ENCODE measurements at places on chromosomes 5 and 9. TPM values are rescaled to one million over a fixed set of nuclear protein-coding genes. Genes with fewer than 3 reads are reported as not detected.

DNA sequence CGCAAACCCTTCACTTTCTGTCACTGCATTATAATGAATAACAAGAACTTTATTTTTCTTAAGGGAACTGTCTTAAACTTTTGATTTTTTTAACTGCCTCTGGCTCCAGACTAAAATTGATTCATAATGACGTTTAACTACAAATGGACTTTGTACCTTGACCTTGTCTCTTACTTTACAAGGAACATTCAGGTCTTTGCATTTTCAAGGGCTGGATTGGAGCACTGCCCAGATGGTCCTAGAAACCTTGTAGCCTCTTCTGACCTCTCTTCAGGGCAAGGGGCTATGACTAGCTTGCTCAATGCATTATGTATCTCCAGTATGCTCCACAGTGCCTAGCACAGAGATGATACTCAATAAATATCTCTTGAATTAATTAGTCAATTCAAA, 612.6 kb upstream of the CLINT1 start:
- peak; percentile 56 for DNase-seq

GRCh38 chr9:520302-520701, 305.6 kb downstream of the DOCK8 start:
- no peak for DNase-seq

DNA sequence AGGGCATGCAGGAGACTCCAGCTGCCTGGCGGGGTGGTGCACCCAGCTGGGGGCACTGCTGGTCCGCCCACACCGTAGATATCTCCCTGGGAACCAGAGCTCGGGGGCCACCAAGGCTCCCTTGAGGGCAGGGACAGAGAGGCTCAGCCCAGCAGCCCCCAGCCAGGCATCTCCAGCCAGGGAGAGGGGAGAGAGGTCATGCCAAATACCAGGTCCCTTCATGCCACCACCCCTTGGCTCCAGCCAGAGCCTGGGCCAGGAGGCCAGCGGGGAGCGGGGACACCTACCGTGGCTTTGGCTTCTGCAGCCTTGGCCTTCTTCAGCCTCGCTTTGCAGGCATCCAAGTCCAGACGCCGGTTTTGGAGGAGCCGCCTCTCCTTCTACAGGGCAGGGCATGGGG, 14.0 kb downstream of the SH3GLB2 start:
- DNase-seq = no peak

DNA sequence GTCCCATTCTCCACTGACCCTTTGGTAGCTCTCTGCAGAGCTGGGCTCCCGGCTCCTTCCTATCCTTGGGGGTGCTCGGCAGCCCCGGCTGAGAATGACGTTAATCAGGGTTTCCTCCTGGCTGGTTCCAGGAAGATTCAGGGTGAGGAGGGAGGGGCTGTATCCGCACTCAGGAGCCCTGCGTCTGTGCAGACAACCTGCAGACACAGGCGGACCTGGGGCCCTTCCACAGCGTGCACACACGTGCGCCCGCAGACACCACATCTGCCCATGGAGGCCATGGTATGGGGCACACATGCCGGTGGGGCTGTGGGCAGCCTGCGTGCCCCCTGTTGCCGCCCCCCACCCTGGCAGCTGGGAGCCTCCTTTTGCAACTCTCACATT, 66.6 kb upstream of the RNU6ATAC start:
- no peak for DNase-seq

GRCh38 chr5:131514316-131515283, 120.4 kb downstream of the RAPGEF6 start:
- DNase-seq = peak; percentile 45

DNA sequence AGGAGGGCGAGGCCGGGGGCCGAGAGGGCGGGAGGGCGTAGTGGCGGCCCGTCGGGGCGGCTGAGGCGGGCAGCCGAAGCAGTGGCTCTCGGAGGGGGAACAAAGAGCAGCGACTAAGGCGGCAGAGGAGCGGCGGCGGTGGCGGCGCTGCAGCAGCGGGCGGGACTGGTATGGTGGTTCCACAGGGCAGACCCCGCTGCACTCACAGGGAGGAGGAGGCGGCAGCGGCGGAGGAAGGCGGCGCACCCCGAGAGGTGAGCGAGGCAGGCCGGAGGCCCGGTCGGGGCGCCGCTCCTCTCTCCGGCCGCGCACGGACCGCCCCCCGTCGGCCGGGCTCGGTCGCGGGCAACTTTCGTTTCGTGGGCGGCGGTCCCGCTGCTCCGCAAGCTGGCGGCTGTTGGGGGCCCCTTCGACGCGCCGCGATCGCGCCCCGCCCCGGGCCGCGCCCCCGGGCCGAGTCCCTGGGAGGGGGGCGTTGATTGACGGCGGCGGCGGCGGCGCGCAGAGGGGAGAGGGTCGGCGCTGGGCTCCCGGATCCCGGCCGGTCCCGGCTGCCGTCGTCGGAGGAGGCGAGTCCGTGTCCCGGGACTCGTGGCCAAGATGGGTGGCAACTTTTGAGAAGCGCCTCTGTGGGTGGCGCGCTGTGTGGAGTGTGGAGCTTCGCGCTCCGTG, 467 bp downstream of the CNOT6 start:
- DNase-seq = peak; percentile 50

Gene TSSK1B
- not detected for total RNA-seq

Gene DDX4
- not detected for total RNA-seq

Gene PROB1
- total RNA-seq = not detected

Gene CCL27
- total RNA-seq = 1.3 TPM
